ENCODE measurements at places on chromosomes 1 and 21. TPM values are rescaled to one million over a fixed set of nuclear protein-coding genes. Genes with fewer than 3 reads are reported as not detected.

GBP3 gene
- 31.0 TPM for total RNA-seq

TOMM40L gene
- 15.6 TPM for total RNA-seq

EPHA2 gene
- total RNA-seq, result 36.9 TPM

FBLIM1 gene
- total RNA-seq, result 52.3 TPM

PGLYRP3 gene
- not detected for total RNA-seq

GBP5 gene
- 3.0 TPM for total RNA-seq

GPR25 gene
- 0.26 TPM for total RNA-seq

DISC1 gene
- total RNA-seq, result 10.4 TPM
